ENCODE measurements at places on chromosomes 2 and 18.

DNA sequence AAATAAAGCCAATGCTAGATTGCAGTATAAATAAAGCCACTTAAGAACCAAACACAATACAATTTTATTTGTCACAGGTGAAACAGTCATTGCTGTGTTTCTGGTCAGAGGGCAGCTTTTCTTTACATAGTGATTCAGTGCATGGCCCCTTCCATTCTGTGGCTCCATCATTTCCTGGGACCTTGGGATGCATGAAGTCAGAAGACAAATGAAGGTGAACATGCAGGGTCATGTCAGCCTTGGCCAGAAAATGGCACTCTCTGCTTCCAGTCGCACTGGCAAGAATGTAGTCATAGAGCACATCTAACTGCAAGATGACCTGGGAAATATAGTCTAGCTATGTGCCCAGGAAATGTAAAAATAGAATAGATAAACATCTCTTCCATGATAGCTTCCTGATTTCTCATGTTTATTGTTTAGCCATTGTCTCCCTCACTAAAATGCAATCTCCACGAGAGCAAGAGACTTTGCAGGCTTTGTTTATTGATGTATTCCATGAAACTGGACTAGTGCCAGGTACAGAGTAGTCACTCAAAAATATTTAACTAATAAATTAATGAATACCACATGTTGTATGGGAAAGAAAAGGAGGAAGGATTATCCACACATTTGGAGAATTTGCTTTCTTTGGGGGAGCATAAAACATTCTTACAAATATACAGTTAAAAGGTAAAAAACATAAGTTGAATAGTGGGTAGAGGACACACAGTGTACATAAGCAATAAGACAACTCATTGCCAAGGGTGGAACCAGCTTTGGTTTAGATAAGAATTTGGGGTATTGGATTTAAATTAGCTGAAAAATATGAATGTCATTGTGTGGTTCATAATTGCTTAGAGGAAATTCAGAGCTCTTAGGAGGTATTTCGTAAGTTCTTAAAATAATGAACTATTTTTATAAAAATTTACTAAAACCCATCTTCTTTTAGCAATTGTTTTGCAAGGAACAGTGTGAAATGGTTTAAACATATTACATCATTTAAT lies 343.8 kb downstream of the PID1 start:
- DNase-seq: no peak

- DNase-seq: no peak
Measured at GRCh38 chr18:29083545-29083944, 906.6 kb upstream of the CDH2 start.

- no peak for DNase-seq
Measured at GRCh38 chr2:61670591-61671501, 132.7 kb upstream of the XPO1 start.

DNA sequence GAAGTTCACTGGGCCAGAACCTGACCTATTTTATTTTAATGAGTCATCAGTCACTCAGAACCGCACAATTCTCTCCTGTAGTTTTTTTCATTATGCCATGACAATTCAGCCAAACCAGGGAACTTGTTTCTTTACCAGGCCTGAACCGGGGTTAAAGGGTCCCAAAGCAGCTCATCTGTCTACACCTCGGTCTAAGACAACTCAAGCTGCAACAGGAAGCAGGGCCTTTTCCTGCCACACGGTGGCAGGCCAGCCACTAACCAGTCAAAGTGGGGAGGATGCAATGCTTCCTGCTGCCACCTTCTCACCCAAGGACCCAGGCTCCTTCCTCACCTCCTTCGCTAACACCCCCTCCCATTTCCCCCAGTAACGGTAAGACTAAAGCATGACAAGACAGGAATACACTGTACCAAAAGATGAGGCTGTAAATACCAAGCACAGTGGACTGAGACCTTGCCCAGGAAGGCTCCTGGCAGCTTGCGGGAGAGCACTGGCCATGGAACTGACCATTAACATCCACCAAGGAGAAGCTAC lies 56.7 kb upstream of the ACKR3 start:
- DNase-seq: peak; percentile 27

DNA sequence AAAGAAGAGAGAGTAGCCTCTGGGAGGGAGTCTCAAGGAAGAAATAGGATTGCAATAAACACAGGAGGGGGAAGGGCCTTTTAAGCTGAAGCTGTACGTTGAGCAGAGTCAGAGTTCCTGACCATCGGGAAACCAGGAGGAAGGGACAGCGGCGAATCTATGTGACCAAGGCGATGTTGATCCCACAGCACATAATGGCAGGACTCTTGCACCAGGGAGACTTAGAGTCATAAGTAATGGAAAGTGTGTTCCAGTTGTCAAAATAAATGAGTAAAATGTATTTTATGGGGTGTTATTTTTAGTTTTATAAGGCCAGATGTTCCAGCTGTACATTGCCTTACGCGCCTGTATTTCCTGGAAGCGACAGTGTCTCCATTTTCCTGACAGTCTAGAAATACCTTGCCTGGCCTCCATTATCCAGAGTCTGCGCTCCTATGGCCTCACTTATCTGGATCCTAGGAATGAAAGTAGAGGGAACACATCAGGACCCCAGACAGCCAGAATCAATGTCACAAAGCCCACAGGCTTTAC lies 152.8 kb upstream of the COPS8 start:
- DNase-seq: no peak

DNA sequence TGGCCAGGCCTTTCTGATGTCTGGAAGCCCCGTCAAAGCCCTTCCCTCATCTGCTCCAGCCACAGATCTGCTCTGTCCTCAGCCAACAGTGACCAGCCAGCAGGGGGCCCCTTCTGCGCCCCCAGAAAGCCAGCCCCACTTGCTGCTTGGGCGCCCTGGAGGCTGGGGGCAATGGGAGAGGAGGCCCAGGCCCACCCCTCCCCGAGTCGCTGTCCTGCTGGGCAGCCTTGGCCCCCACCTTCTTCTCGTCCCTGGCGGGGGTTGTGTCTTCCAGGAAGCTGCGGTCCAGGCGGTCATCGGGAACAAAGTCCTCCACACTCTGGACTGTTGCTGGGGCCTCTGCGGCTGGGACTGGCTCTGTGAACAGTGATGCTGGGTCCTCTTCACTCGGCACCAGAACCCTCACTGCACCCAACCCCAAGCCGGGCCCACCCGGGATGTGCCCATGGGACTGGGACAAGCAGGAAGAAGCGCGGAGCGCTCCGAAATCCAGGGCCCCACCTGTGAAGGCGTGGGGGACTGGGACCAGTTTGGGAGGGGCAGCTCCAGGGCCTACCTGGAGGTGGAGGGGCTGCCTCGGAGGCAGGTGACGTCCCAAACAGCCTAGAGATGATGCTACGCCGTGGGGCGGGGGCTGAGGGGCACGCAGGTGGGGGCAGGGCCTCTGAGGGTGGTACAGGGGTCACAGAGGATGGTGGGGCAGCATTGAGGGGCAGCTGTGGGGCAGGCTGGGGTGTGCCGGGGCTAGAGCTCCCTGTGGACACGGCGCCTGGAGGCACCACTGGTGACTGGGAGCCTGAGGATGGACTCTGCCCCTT lies 257.6 kb downstream of the ANKRD30B start:
- no peak for DNase-seq

DNA sequence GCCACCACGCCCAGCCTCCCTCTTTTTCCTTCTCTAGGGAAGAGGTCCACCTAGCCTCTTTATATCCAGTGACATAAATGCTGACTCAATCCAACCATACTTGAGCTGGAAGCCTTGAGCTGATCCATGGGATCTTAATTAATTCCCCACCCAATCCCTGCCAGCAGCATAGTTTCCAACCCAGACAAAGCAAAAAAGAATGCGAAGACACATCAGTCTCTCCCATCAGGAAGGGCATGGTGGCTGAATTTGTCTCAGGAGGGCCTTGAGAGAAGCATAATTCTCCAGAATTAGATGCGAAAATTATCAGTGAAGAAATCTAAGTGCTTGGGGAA lies 22.5 kb downstream of the CASP10 start:
- no peak for DNase-seq

- DNase-seq: no peak
Measured at GRCh38 chr2:47402555-47402804, 476 bp upstream of the MSH2 start.

- no peak for DNase-seq
Measured at GRCh38 chr18:24231773-24232735, 93.2 kb downstream of the CABYR start.

Measured in NK-92 treated with Interleukin-12 subunit alpha and Interleukin-12 subunit beta, amount 100 ng/mL, for 24 hours (cell line).